ENCODE measurements at places on chromosomes 16 and 17.

- DNase-seq = no peak
These were observed 11.5 kb downstream of the GUCY2D start for GRCh38 chr17:8013731-8014557.

DNA sequence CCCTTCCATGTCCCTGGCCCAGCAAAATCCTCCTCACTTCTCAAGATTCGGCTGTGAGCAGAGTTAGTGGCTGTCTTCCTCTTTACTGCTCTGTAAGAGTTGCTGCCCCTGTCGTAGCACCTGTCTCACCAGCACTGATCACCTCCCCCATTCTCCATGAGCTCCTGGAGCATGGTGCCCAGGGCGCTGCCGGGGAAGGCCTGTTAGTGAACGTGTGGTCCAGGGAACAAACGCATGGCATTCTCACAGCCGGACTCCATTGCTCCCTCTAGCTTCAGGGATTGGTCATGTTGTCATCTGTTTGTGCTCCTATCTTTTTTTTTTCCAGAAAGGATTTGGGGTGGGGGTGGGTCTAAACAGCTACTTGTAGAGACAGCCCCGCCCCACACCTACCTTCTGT, 141.2 kb downstream of the CMIP start:
- no peak for DNase-seq

DNA sequence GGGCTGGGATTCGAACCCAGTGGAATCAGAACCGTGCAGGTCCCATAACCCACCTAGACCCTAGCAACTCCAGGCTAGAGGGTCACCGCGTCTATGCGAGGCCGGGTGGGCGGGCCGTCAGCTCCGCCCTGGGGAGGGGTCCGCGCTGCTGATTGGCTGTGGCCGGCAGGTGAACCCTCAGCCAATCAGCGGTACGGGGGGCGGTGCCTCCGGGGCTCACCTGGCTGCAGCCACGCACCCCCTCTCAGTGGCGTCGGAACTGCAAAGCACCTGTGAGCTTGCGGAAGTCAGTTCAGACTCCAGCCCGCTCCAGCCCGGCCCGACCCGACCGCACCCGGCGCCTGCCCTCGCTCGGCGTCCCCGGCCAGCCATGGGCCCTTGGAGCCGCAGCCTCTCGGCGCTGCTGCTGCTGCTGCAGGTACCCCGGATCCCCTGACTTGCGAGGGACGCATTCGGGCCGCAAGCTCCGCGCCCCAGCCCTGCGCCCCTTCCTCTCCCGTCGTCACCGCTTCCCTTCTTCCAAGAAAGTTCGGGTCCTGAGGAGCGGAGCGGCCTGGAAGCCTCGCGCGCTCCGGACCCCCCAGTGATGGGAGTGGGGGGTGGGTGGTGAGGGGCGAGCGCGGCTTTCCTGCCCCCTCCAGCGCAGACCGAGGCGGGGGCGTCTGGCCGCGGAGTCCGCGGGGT, at the start of gene CDH1:
Gene CDH1, plus strand, starts transcription at position 247 of the 684 bp plus-strand sequence. Its CDS starts 124 bp downstream, at position 371.
- DNase-seq = no peak

DNA sequence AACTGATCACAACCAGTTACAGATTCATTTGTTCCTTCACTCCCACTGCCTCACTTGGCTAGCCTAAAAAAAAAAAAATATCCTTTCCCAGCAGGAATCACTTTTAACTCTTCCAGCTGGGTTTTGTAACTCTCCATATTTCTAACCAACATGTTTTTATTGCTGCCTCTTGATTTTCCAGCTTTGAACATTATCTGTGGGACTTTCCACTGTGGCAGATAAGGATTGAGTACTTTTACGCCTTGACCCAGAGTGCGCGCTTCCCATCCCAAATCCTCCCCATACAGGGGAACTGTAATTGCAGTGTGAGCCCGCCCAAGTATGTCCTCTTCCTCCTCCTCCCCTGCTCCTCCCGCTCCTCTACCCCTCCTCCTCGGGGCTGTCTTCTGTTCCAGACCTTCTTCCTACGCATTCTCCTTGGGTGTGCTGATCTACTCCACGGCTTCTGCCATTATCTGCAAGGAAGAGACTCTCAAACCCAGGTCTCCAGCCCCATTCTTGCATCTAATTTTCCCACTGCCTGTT, 43.4 kb downstream of the CYB5D2 start:
- no peak for DNase-seq

GRCh38 chr17:43702637-43703036, 40.9 kb upstream of the MEOX1 start:
- DNase-seq = no peak

GRCh38 chr17:42657824-42658588, 1.1 kb upstream of the TUBG2 start:
- no peak for DNase-seq

DNA sequence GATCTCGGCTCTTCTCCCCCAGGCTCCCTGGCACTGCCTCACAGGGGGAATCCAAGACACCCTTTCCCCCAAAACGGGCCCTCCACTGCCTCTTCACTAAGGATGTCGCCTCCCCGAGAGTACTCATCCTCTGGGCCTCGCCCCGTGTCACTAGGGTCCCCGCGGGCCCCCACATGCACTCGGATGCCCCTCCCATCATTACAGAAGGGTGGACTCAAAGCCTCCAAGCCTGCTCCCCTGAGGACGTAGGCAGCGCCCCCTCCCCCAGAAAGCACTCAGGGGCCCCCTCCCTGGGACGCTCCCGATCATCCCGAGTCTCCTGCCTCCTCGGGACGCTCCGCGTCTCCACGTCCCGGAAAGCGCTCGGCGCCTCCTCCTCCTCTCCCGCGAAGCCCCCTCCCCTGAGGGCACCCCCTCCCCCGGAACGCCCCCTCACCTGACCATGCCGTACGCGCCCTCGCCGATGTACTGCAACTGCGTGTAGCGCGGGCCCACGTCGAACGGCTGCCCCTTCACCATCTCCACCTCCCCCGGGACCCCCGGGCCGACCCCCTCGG, 338 bp downstream of the MAPK3 start:
- no peak for DNase-seq

DNA sequence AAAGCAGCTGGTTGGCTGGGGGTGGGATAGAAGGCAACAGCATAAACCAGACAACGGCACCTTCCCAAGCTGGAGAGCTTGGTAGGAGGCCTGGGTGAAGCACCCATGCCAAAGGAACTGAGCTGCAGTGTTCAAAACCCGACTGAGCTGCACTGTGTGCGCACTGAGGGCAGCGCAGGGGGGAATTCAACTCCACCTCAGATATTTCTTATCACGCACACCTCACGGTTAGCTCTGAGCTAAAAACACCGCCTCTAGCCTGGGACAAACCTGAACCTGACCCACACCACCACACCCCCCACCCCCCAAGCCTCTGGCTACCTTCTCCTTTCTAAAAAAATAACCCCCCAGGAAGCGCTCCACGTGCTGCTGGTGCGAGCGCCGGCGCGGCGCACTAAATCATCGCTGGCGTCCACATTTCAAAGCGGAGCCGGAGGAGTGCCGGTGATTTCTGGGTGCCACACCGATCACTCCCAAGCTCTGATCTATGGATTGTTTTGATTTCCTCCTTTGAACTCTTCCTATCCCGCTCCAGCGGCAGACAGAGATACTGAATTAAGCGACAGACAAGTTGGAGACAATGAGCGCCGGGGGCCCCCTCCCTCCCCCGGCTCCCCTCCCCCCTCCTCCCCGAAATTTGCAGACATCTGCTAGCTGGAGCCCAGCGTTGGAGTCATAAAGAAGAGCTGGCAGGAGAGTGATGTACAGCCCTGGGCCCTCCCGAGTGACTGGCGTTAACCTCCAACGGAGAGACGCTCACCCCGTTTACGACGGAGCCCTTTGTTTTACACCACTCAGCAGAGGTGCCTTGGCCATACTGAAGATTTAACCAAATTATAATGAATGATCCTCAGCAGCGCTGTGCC, 85.0 kb downstream of the NOG start:
- DNase-seq = no peak

DNA sequence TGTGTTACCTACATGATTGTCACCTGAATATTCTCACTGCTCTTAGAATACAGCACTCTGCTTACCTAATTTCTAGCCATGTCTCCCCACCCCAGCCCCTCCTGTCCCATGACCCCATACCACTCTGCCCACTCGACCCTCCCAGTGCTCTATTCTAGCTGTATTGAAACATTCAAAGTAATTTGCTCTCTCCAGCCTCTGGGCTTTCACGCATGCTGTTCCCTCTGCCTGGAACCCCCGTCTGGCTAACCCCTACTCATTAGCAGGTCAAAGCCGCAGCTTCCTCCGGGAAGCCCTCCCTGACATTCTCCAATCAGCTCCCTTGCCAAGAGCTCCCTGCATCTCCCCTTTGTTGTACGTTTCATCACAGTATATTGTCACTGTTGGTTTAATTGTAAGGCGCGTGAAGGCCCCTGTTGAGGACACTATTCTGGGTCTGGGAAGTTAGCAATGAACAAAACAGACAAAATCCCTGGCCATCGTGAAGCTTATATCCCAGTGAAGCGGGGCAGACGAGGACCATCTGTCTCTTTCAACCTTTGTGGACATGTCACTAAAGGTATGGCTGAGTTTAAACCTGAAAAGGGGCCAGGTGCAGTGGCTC, 72.3 kb upstream of the LHX1 start:
- DNase-seq = no peak

DNA sequence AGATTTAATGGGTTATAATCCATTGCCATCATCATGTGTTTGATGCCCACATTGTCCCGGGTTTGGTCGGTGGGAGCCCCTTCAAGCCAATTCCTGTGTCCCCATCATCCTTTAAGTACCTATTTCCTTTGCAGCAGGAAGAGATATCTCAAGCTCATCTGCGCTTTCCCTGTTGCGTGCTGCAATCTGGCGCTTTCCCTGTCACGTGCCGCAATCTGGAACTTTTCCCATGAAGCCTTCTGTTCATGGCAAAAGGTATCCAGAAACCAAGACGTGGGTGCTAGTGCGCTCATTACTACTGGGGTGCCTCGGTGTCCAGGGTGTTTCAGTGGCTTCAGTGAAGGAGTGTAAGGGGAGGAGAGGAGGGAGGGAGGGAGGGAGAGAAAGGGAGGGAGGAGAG, 174.6 kb upstream of the ZNF469 start:
- no peak for DNase-seq
